Stimulated activated CD8-positive, alpha-beta memory T cell treated with anti-CD3 and anti-CD28 coated beads, Interleukin-4, amount 100 ng/mL, for 24 hours (primary cell): ENCODE measurements at places on chromosomes 12 and 14.

GRCh38 chr12:40183715-40184114 is 41.1 kb upstream of the LRRK2 start:
- no peak for DNase-seq

- DNase-seq = no peak
Observed at GRCh38 chr14:41872931-41873685, 266.4 kb downstream of the LRFN5 start.

DNA sequence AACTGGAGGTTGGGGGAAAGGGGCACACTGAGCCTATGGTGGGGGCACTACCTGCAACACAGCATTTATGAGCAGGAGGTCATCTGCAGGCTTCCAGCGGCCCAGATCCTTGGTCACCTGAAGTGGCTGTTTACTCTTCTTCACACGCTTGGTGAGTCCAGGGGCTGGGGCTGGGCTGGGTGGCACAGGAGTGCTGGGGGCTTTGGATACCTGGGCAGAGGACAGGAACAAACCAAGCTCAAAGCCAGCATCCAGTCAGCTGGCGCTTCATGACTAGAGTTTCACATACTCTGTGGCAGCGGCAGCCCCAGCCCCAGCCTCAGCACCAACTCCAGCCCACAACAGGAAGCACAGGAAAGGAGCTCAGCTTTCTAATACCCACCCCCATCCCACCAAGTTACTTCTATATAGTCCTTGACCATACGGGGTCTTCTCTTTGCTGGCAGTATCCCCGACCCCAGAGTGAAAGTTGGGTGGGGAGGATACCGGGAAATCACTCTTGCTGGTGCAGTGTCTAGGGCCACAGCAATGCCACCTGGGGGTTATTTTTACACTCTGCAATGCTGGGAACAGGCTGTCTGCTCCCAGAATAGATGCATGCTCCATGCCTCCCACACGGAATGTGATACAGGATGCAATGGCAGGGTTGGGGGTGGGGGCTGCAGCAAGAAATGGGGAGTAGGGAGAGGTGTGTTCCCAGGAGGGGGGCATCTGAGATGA is 3.1 kb downstream of the MCRS1 start:
- no peak for DNase-seq

DNA sequence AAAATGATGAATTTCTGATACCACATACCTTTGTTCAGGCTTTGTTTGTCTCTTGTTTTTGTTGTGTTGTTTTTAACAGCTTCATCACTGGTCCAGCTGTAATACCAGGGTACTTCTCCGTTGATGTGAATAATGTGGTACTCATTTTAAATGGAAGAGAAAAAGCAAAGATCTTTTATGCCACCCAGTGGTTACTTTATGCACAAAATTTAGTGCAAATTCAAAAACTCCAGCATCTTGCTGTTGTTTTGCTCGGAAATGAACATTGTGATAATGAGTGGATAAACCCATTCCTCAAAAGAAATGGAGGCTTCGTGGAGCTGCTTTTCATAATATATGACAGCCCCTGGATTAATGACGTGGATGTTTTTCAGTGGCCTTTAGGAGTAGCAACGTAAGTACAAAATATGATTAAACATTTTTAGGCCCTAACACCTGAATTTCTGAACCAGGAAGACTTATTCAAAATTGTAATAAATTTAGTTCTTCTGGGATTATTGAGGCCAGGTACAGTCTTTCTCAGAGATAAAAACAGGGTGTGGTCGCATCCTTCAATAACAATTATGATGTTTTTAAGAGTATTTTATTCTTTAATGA is 22.4 kb downstream of the RXYLT1 start:
- no peak for DNase-seq
